ENCODE measurements at places on chromosomes 7 and 10.
A peak's percentile ranks its signal among the peaks of the same experiment; 100 is the strongest.

GRCh38 chr7:78346827-78347226 is 548.3 kb downstream of the PHTF2 start:
- peaks cover 6% of the 10 kb centered on the region for H3K36me3 ChIP-seq
- H3K27me3 ChIP-seq: no peaks in the 10 kb centered on the region
- no peak overlapping the region for H3K27ac ChIP-seq

GRCh38 chr10:7813481-7813880 is 4.8 kb upstream of the TAF3 start:
- H3K27me3 ChIP-seq: no peaks in the 10 kb centered on the region
- DNase-seq: no peak
- no peak overlapping the region for H3K27ac ChIP-seq
- H3K4me1 ChIP-seq: 0 out of 2 replicates have a peak, but pooled peaks cover 2% of the 10 kb centered on the region
- H3K4me3 ChIP-seq: no peak overlapping the region

- no peak overlapping the region for H3K27ac ChIP-seq
- peaks cover 94% of the 10 kb centered on the region for H3K36me3 ChIP-seq
- no peaks in the 10 kb centered on the region for H3K4me1 ChIP-seq
Measured at GRCh38 chr7:23410446-23411183, 59.7 kb downstream of the IGF2BP3 start.

DNA sequence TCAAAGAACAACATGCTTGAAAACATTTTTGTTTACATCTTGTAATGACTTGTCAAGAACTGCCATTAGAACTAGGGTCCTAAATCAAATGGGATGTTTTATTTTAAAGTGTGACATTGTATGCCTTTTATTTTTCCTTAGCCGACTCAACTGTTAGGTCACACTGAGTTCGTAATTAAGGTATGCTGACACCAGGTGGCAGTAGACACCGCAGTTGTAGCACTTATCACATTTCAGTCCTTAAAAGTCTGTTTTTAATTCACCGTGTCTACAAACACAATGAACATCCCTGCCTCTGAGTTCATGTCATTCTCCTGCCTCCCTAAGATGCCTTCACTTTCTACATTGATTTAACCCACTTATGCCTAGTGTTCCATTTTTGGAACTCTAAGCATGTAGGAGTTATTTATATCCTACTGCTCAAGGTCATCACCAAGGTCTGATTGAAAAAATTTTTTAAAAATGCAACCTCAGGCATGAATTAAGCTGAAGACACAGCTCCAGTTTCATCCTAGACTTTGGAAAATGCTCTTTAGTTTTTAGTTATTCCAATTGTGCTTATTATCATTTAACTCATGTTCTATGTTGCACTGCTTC is 186.1 kb downstream of the BMPER start:
- no peaks in the 10 kb centered on the region for H3K27me3 ChIP-seq
- H3K27ac ChIP-seq: no peak overlapping the region
- DNase-seq: peak; percentile 37
- peaks cover 4% of the 10 kb centered on the region for H3K36me3 ChIP-seq

DNA sequence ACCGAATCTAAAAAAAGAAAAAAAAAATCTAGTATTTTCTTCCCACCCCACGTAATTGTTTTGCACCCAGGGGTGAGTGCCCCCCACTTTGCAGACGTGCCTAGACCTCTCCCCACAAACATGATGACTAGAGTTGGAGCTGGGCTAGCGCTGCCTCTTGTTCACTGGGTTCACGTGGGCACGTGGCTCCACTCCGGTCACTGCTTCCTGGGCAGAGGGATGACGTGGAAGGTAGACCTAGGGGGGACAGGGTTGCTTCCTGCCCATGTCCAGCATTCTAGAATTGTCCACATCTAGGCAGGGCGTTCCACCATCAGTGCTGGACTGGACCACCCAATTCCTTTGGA is 861 bp upstream of the LIMK1 start:
- H3K4me3 ChIP-seq: peak overlapping the region; percentile 79
- H3K27me3 ChIP-seq: no peaks in the 10 kb centered on the region
- H3K36me3 ChIP-seq: peaks cover 13% of the 10 kb centered on the region
- no peak overlapping the region for H3K27ac ChIP-seq

DNA sequence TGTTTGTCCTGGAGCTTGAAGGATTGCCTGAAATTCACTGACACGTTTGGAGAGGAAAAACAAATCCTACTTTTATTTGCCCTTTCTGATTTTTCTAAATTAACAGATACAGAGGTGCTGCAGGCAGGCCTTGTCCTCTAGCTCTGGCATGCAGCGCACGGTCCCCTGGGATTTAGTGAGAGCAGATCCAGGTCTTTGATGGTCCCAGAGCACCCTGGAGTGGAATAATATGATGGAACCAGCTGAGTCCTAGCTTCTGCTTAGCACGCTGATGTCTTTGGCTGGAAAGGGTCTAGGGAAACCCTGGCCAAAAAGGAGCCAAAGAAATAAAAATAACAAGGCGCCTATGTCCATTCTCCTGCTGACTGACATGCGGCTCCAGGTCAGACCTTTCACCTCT is 40.5 kb downstream of the C10orf120 start:
- no peaks in the 10 kb centered on the region for H3K36me3 ChIP-seq
- no peak overlapping the region for H3K4me3 ChIP-seq
- H3K27me3 ChIP-seq: no peaks in the 10 kb centered on the region
- no peaks in the 10 kb centered on the region for H3K4me1 ChIP-seq
- no peak for DNase-seq
- H3K27ac ChIP-seq: no peak overlapping the region

- no peaks in the 10 kb centered on the region for H3K27me3 ChIP-seq
- H3K27ac ChIP-seq: no peak overlapping the region
- DNase-seq: peak; percentile 79
- no peaks in the 10 kb centered on the region for H3K36me3 ChIP-seq
- H3K4me1 ChIP-seq: no peaks in the 10 kb centered on the region
Measured at GRCh38 chr7:153193144-153193595, 433.6 kb downstream of the ACTR3B start.

DNA sequence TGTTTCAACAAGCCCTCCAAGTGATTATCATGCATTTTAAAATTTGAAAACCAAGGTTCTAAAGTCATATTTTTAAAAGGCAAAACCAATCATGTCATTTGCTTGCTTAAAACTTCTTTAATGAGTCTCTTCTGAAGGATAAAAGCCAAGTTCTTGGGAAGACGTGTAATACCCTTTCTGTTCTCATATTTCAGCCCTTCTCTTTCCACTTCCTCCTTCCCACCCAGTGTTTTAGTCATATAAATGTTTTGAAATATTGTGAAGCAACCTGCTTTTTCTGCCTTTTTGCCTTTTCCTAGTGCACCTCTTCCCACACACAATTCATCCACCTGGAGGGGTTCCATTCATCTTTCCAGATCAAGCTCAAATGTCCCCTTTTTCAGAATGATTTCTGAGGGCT is 211.1 kb upstream of the LRRTM3 start:
- no peaks in the 10 kb centered on the region for H3K27me3 ChIP-seq
- no peaks in the 10 kb centered on the region for H3K36me3 ChIP-seq
- H3K4me1 ChIP-seq: no peaks in the 10 kb centered on the region
- no peak overlapping the region for H3K27ac ChIP-seq

DNA sequence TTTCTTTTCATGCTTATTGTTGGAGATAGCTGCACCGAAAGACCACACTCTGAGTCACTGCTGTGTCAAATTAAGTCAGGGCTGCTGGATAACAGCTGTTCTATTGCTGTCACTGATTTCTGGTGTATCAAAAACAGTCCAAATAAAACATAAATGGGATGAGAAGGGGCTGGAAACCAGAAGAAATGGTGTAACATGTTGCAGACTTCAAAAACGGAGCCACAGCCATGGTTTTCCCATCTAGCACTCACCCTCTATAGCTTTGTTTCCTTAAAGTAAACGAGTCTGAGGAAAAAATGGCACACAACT is 103.3 kb upstream of the DIP2C start:
- no peaks in the 10 kb centered on the region for H3K27me3 ChIP-seq
- DNase-seq: no peak
- no peaks in the 10 kb centered on the region for H3K4me1 ChIP-seq
- H3K27ac ChIP-seq: no peak overlapping the region

- H3K4me3 ChIP-seq: no peak overlapping the region
- DNase-seq: no peak
- H3K36me3 ChIP-seq: no peaks in the 10 kb centered on the region
- H3K27ac ChIP-seq: no peak overlapping the region
- 0 out of 2 replicates have a peak, but pooled peaks cover 7% of the 10 kb centered on the region for H3K4me1 ChIP-seq
- no peaks in the 10 kb centered on the region for H3K27me3 ChIP-seq
Measured at GRCh38 chr10:123761666-123762230, 95.6 kb downstream of the GPR26 start.

- no peak overlapping the region for H3K27ac ChIP-seq
- H3K36me3 ChIP-seq: no peaks in the 10 kb centered on the region
- no peak overlapping the region for H3K4me3 ChIP-seq
- no peaks in the 10 kb centered on the region for H3K27me3 ChIP-seq
Measured at GRCh38 chr10:86130041-86130440, 236.6 kb downstream of the GRID1 start.

- H3K36me3 ChIP-seq: no peaks in the 10 kb centered on the region
- peaks cover 3% of the 10 kb centered on the region for H3K4me1 ChIP-seq
- peak; percentile 90 for DNase-seq
- no peak overlapping the region for H3K27ac ChIP-seq
- H3K4me3 ChIP-seq: no peak overlapping the region
Measured at GRCh38 chr7:26078437-26079336, 73.3 kb upstream of the NFE2L3 start.

DNA sequence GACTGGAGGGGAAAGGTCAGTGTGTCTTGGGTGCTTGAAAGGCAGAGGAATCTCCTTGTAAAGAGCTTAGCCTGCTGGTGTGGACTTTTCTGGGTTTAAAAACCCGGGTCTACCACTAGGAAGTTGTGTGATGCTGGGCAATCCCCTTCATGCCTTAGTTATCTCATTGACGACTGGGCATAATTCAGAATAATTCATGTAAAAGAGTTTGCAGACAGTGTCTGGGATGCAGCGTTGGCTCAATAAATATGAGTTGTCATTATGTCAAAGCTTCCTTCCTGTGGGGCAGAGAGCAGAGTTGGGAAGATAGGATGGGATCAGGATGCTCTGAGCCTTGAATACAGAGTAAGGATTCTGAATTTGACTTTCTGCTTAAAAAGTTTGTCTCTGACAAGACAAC is 196.4 kb downstream of the ADRA2A start:
- no peaks in the 10 kb centered on the region for H3K27me3 ChIP-seq
- no peak for DNase-seq
- no peak overlapping the region for H3K4me3 ChIP-seq
- H3K27ac ChIP-seq: no peak overlapping the region

DNA sequence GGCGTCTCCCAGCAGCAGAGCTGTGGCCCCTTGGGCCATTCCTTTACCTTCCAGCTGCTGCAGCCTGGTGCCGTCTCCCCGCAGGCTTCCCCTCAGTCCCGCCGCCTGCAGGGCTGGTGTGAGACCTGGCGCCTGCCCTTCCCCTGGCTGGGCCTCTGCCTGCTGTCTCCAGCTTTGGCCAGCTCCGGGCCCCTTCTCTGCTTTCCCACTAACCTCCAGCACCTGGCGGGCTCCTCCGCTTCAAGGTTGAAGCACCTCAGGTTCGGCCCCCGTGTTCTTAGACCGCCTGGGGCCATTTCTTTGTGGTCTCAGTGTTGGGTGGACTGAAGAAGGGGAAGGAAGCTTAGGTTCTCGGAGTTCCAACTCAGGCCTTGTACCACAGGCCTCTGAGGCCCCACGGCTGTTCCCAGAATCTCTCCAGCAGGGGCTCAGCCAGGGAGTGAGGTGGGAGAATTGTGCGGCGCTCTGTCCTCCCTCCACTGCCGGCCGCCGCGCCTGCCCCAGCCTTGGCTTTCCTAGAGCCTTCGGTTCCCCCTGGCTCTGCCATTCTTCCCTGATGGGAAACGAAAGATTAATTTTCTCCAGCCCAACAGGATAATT is 30.3 kb downstream of the GBX1 start:
- peaks cover 15% of the 10 kb centered on the region for H3K36me3 ChIP-seq
- no peaks in the 10 kb centered on the region for H3K4me1 ChIP-seq
- DNase-seq: no peak
- no peak overlapping the region for H3K4me3 ChIP-seq
- H3K27me3 ChIP-seq: no peaks in the 10 kb centered on the region

DNA sequence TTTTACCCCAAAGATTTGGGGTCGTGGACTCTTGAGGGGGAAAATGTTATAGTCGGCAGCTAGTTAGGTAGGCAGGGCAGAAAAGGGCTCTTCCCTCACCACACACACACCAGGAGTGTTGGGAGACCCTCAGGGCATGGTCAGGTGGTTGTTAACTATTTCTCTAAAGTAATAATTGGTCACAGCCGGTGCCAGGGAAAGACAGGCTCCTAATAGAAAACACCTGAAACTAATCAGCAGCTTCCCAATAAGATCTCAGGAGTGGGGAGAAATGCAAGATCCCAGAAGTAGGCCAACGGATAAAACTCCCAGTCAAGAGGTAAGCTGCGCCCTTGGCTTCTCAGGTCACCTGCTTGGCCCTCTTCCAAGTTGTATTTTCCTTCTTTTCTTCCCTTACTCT is 213.1 kb downstream of the PHTF2 start:
- no peak overlapping the region for H3K4me3 ChIP-seq
- H3K4me1 ChIP-seq: no peaks in the 10 kb centered on the region
- H3K36me3 ChIP-seq: no peaks in the 10 kb centered on the region
- no peak for DNase-seq
- H3K27ac ChIP-seq: no peak overlapping the region

- H3K4me3 ChIP-seq: no peak overlapping the region
- no peaks in the 10 kb centered on the region for H3K36me3 ChIP-seq
- no peaks in the 10 kb centered on the region for H3K27me3 ChIP-seq
- no peak for DNase-seq
Measured at GRCh38 chr10:79045566-79046175, 23.1 kb upstream of the ZMIZ1 start.

- H3K36me3 ChIP-seq: peaks cover 17% of the 10 kb centered on the region
- H3K4me3 ChIP-seq: no peak overlapping the region
- DNase-seq: no peak
Measured at GRCh38 chr10:17659365-17659764, 15.4 kb downstream of the STAM start.

- DNase-seq: no peak
- peaks cover 14% of the 10 kb centered on the region for H3K36me3 ChIP-seq
- H3K27ac ChIP-seq: no peak overlapping the region
- H3K27me3 ChIP-seq: no peaks in the 10 kb centered on the region
- H3K4me3 ChIP-seq: no peak overlapping the region
Measured at GRCh38 chr7:134865001-134865845, 85.8 kb downstream of the CALD1 start.

All from H9 (cell line).